Cortex of kidney (tissue), 1 donor: ENCODE measurements at places on chromosomes 2 and 18.

- DNase-seq = no peak
Measured at GRCh38 chr2:173238385-173238784, 116.3 kb upstream of the CDCA7 start.

GRCh38 chr2:175309799-175310198 lies 128.3 kb upstream of the ATP5MC3 start:
- no peak for DNase-seq

- DNase-seq = no peak
Measured at GRCh38 chr18:55283309-55283708, 304.7 kb downstream of the TCF4 start.

GRCh38 chr2:237540823-237541222 lies 25.6 kb upstream of the PRLH start:
- no peak for DNase-seq

GRCh38 chr18:60391571-60392226 lies 19.1 kb upstream of the MC4R start:
- DNase-seq = no peak
